A549 treated with CpdA at 1 μM for 4 hours (cell line): ENCODE measurements at places on chromosomes 16 and 17. TPM values are rescaled to one million over a fixed set of nuclear protein-coding genes. Genes with fewer than 3 reads are reported as not detected.

PRR35 gene
- 0.08 to 0.20 TPM (median 0.09 TPM) in 3 of 5 replicates, not detected in the others for total RNA-seq

RUNDC3A gene
- total RNA-seq = 0.53 to 0.94 TPM (median 0.83 TPM) in 5 replicates

SULT1A1 gene
- 5.0 to 5.5 TPM (median 5.3 TPM) in 5 replicates for total RNA-seq

BICDL2 gene
- total RNA-seq = not detected in 5 replicates

TMEM88 gene
- 0.48 to 1.1 TPM (median 0.79 TPM) in 5 replicates for total RNA-seq

PTRH2 gene
- total RNA-seq = 106 to 123 TPM (median 112 TPM) in 5 replicates
